Body of pancreas (tissue), 4 donors: ENCODE measurements at places on chromosomes 13 and 19. TPM values are rescaled to one million over a fixed set of nuclear protein-coding genes. Genes with fewer than 3 reads are reported as not detected.

The PSG2 gene
- total RNA-seq: not detected

The KLF1 gene
- total RNA-seq: not detected

The OLFM4 gene
- total RNA-seq: 55.8 TPM

The BRME1 gene
- total RNA-seq: 3.0 TPM

The GAS6 gene
- total RNA-seq: 83.0 TPM

The CERS4 gene
- 53.1 TPM for total RNA-seq
